ENCODE measurements at places on chromosomes 12 and 14.
A peak's percentile ranks its signal among the peaks of the same experiment; 100 is the strongest.

GRCh38 chr12:114671443-114672411, 12.2 kb downstream of the TBX3 start:
- DNase-seq, result no peak

GRCh38 chr12:75953312-75953906, 78.2 kb downstream of the PHLDA1 start:
- peak; percentile 45 for DNase-seq

- DNase-seq, result no peak
Observed at GRCh38 chr12:66984962-66985361, 284.2 kb upstream of the CAND1 start.

DNA sequence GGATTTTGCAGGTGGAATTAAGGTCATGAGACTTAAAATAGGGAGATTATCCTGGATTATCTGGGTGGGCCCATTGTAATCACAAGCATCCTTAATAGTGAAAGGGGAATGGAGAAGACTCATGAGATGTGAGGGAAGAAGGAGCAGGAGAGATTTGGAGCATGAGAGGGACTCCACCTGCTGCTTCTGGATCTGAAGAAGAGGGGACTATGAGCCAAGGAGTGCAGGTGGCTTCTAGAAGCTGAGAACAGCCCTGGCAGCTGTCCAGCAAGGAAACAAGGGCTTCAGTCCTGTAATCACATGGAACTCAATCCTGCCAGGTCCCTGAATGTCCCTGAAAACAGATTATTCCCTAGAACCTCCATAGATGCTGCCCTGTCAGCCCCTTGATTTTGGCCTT, 67.8 kb downstream of the PELI2 start:
- no peak for DNase-seq

GRCh38 chr14:79175671-79176070, 1005.5 kb downstream of the NRXN3 start:
- DNase-seq, result no peak

DNA sequence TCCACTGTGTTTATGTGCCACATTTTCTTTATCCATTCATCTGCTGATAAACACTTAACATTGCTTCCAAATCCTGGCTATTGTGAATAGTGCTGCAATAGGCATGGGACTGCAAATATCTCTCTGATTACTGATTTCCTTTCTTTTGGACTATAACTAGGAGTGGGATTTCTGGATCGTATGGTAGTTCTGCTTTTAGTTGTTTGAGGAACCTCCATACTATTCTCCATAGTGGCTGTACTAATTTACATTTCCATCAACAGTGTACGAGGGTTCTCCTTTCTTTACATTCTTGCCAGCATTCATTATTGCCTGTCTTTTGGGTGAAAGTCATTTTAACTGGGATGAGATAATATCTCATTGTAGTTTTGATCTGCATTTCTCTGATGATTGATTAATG, 47.6 kb downstream of the TAOK3 start:
- no peak for DNase-seq

DNA sequence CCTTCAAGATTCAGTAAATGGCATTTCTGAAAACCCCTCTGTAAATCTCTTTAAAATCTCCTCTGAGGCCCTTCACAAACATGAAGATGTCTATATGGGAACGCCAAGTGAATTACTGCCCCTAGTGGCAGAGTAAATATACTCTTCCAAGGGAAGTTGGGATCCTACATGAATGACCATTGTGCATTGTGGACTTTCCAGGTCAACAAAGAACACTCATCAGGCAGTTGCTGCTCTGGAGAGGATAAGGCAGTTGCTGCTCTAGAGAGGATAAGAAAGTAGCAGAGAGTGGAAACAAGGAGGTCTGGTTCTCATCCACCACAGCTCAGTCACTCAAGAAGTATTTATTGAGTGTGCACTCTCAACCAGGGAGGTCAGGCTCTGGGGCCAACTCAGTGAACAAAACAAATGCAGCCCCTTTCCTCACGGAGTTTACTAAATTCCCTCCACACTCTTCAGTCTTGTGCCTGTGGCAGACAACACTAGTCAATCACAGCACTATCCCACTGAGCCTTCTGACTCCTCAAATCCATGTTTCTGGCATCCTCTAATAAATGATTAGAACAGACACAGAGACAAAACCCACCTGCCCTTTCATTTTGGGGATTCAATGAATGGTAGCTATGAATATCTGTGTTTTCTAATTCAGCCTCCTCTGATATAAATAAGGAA, 52.9 kb downstream of the SVOP start:
- peak; percentile 3 for DNase-seq

DNA sequence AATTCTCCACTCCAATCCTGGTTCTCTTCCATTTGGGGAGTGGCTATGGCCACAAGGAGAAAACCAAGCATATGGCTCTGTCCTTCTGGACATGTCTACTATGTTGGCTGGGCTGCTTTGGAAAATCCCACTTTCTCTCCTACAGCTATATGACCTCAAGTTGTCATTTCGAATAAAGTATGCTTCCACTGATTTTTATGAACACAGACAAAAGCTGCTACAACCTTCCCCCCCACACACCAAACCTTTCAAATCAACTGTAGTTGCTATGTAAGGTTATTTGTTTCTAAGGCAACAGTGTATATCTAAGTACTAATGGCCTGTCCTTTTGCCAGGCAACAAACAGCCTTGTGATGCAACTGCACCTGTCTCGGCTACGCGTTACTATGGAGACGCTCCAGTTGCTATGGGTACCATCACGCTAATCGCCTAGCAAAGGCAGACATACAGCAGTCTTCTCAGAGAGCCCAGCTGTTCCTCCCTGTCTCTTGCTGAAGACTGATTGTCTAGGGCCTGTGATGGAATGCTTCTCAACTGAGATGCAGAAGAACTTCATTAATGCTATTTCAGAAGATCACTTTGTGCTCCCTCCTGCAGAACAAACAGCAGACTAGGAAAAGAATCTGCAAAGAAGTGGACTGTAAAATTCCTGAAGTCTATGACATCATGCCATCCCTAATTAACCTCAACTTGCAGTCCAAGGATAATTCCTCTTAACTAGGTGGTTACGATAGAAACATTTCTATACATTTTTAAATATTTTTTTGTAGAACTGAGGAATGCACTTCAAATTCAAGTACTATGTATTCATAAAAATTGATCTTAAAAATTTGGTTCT, 67.6 kb downstream of the FOXN3 start:
- no peak for DNase-seq

DNA sequence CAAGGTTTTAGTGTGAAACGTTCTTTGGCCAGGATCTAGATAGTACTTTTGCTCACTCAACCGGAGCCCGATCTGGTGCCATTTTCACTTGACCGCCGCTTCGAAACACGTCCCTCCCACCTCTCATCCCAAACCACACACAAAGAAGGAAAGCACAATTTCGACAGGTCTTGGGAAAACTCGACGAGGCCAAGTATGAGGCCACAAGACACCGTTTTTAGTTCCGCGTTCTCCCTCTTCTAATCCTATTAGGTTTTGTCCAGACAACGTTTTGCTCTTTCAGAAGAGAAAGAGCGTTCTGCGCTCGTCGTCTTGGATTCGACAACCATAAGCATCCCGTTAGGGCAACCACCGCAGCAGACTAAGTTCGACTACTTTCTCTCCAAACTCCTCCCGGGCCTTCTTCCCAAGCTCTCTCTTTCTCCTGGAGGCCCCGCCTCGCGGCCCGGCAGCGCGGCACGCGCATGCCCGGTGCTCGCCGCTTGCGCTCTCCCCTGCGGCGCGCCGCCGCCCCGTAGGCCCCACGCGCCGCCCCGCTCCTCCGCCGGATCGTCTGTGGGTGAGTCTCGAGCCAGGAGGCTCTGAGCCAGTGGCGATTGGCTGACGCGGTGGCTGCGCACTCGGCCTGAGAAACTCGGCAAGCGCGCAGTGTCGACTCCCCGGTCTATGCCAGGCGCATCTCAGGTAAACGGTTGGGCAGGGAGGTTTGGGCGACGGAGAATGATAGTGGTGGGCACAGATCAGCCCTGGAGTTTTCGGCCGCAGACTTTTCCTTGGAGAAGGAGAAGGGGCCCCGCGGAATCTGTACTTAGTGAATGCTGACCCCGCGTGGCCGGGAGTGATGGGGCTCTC, at the start of gene MIPOL1:
Gene MIPOL1 (plus strand): TSS at position 517 of the 852 bp plus-strand sequence. CDS start 49,952 bp downstream, outside the sequence.
- DNase-seq, result peak; percentile 86

- no peak for DNase-seq
Observed at GRCh38 chr14:26463136-26463535, 134.7 kb downstream of the NOVA1 start.

DNA sequence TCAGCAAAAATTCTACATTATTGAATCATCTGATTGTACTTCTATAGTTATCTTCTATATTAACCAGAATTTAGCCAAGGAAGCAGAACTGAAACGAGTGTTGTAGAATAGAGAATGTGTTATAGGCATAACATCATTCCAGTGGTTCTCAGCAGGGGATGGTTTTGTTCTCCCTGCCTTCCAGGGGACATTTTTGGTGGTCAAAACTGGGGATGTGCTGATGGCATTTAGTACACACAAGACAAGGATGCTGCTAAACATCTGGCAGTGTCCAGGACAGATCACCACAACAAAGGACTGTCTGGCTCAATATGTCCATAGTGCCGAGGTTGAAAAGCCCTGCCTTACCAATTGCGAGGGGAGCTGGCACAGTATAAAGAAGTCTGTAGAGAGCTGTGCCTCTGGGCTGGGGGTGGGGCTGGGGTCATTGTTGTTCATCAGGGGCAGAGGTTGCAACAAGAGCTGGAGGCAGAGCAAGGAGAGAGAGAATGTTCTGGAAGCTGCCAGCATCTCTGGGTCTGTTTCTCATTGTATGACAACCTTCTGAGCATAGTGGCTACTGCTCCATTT, 1472.8 kb downstream of the AACS start:
- DNase-seq, result peak; percentile 28
